ENCODE measurements at places on chromosomes 2 and 18. TPM values are rescaled to one million over a fixed set of nuclear protein-coding genes. Genes with fewer than 3 reads are reported as not detected.

DNA sequence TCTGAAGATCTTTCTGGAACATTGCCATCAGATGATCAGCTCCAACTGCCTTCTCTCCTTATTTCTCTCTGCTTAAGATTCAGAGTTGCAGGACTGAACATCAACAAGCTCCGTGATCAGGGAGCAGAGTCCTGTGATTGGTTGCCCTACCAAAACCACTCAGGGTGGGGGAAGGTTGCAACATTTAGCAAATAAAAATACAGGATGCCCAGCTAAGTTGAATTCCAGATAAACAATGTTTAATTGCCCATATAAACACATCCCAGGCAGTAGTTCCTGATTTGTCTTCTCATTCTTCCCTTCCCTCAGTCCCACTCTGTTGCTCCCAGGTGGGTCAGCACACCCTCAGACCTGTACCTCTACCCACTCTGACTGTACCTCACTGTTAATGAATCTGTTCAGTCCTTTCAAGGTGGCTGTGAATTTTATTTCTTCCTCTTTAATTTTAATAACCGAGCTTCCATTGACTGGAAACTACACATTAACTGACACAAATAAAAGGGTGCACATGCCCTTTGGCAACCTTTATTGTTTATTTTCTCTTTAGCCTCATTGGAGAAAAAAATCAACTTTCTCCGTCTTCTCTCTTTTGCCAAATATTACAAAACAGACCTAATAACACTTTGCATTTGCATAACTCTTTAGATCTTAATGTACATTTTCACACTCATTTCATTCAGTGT lies 167.1 kb upstream of the PKDCC start:
- no peak for DNase-seq

GRCh38 chr2:199631129-199631528 lies 173.4 kb upstream of the SATB2 start:
- DNase-seq = no peak

DNA sequence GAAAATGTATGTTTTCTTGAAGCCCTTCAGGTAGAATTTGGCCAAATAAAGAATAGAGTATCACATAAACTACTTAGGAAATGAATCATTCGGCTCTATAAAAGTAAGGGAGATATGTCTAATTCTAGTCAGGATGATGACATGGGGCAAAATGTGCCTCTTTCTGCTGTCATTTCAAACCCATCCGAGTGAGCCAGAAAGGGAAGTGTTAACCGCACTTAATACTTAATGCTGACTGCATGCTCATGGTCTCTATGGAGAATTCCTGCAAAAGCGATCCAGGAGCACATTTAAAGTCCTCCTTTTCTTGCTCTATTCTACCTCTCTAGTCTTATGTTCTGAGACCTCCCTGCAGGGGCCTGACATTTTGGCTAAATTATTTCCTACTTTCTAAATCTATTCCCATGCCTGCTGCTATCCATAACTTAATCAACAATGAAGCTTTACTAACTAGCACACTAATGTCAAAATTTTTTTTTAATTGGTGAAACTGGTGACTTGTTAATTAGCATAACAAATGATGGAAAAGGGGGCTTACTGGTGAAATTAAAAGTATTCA lies 127.4 kb downstream of the CDC42EP3 start:
- no peak for DNase-seq

DNA sequence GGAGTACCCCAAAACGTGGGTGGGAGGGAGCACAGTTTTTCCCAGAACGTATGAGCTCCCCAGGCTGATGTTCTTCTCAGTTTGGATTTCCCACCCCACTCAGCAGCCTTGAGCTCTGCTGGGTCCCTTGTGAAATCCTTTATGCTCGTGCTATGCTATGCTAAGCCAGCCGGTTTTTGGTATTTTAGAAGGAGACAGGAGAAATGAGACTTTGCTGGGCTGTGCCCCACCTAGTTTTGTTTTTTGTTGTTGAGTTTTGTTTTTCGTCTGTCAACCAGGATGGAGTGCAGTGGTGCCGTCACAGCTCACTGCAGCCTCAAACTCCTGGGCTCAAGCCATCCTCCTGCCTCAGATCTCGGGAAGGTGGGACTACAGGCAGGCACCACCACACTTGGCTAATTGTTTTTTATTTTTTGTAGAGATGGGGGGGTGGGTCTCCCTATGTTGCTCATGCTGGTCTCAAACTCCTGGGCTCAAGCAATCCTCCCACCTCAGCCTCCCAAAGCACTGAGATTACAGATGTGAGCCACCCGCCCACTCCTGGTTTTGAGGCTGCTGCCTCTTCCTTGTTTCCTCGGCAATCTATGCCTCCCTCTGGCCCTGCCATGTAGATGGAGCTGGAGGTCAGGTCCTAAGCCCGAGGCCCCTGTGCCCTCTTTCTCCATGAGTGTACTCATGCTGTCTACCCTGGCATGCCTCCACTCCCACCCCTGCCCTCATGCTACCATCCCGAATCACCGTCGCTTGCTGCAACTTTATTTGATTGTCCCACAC lies 17.5 kb upstream of the MGAT4A start:
- DNase-seq = no peak

GRCh38 chr18:64037812-64038414 lies 68.0 kb downstream of the SERPINB8 start:
- DNase-seq = peak; percentile 56

Gene AQP12A
- not detected for total RNA-seq

- DNase-seq = no peak
Measured at GRCh38 chr2:8230466-8230865, 451.4 kb upstream of the ID2 start.

- DNase-seq = no peak
Measured at GRCh38 chr2:174692256-174692919, 71.9 kb downstream of the CHRNA1 start.

DNA sequence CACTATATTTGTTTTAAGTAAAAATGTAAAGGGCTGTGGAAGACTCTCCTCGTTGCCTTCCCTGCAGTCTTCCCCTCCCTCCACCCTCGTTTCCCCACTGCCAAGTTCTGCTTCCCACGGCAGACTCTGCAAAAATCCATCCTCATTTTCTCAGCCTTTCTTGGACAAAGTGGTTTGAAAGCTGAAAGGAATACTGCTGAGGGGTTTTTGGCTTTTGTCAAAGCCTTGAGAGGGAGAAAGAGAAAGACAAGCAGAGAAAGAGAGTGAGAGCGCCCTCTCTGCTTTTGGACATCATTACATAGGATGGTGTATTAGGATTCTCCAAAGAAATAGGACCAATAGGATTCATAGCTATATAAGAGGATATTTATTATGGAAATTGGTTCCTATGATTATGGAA lies 455.9 kb upstream of the SOX11 start:
- DNase-seq = no peak

GRCh38 chr2:50491541-50492476 lies 540.1 kb downstream of the NRXN1 start:
- peak; percentile 23 for DNase-seq

- peak; percentile 43 for DNase-seq
Measured at GRCh38 chr18:3441290-3441689, 8.7 kb upstream of the TGIF1 start.

DNA sequence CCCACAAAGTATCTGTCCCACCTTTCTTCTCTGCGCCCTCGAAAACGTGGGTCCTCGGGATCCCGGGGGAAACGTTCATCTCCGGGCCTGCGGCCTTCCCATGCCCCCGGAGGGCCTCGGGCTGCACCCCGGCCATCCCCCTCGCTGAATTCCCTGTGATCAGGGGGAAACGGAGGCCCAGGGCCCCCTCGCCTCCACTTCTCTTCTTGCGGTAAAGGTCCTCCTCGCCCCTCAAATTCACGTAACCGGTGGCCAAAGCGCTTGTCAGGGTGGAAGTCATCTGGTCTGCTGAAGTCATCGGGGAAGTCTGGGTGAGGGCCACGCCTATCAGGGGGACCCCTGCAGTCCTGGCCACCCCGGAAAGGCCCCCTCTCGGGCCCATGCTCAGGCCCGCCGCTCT lies 12.3 kb downstream of the SFT2D3 start:
- no peak for DNase-seq

- no peak for DNase-seq
Measured at GRCh38 chr2:26897807-26898479, 50.0 kb downstream of the DPYSL5 start.

DNA sequence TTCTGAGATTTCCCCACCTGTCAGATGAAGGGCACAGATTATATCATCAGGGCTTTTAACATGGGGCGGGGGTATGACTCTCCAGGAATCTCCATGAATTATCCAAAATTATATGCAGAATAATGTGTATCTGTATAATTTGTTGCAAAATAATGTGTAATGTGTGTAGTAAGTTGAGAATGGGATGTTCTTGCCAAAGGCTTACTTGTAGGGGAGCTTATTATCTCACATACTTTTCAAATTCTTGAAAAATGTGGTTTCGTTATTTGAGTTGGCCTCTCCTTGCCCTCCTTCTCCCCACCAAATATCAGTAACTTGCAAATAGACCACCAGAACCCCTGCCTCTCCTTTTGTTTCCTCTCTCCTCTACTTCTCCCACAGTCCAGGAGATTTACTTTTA lies 35.6 kb downstream of the UBR3 start:
- no peak for DNase-seq

DNA sequence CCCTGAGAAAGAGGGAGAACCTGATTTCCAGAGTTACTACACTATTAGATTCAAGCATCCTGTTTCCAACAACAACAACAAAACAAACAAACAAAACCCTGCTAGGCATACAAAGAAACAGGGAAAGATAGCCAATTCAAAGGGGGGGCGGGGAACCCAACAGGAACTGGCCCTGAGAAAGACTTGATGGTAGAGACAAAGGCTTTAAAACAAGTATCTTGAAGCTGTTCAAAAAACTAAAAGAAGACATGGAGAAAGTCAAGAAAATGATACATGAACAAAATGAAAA lies 147.1 kb downstream of the THADA start:
- no peak for DNase-seq

Gene NBEAL1
- 22.0 TPM for total RNA-seq

DNA sequence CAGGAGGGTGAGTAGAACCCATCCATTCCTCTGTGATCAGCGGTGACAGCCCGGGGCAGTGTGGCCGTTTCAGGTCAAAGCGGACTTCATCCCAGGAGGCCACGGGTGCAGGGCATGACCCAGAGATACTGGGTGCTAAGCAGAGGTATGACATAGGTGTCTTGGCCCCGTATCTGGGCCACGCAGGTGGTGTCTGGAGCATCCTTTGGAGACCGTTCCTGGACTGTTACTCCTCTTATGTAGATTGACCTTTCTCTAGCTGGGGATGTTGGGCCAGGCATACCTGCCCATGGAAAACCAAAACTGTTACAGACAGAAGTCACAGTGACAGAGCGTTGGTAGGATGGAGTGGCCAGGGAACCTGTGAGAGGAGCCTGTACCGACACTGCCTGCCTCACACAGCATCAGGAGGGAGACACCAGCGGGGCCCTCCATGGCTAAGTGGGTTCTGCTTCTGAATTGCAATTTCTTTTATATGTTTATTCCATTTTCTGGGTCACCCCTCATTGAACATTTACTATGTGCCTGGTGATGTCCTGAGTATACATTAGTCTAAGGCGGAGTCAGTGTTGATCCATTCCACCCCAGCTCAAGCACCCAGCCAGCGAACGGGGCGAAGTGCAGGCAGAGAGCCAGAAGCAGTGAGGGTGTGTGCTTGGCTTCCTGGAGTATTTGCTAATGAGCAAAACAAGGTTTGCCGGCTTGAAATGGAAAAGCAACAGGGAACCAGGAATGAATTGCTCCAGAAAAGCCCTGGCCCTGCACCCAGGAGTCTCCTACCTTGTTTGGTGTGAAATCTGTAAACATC lies 141.7 kb downstream of the SH3RF3 start:
- DNase-seq = no peak

DNA sequence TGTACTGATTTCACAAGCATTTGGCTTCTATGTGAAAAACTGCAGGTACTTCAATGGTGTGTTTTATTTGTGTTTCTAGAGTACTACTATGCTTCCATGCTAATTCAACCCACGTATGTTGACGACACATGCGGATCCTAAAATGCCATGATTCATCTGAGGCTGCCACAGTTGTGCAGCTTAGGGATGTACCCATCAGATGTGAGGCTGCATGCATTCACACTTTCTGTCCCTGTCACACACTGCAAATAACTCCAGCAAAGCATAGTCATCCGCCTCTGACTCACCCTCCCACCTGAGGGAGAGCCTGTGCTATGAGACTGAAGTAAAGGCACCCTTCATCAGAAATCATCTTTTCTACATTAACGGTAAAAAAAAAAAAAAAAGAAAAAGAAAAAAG lies 22.1 kb upstream of the SERTAD2 start:
- no peak for DNase-seq

GRCh38 chr2:72956936-72957335 lies 39.6 kb downstream of the EMX1 start:
- DNase-seq = no peak

Gene FHOD3
- total RNA-seq = not detected

DNA sequence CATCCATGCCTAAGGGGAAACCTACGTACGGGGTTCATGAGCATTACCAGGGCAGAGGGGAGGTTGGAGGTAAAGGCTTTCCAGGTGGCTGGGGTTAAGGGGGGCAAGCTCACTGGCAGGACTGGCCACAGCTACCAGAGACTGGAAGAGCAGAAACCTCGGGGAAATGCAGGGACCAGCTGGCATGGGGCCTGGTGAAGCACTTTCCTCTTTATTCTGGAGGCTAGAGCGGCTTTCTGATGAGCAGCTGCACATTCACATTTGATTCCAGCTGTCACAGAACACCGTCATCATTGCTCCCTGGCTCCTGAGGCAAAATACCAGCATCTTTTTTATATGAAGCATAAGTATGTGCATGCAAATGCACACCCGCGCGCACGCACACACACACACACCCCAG lies 28.7 kb upstream of the LRRC30 start:
- DNase-seq = no peak

Gene PELI1
- total RNA-seq = 115 TPM

GRCh38 chr2:41414486-41415230 lies 633.2 kb upstream of the PKDCC start:
- peak; percentile 4 for DNase-seq

- DNase-seq = no peak
Measured at GRCh38 chr2:69483696-69484095, 46.5 kb upstream of the NFU1 start.

Gene SLC8A1
- total RNA-seq = 0.12 TPM

GRCh38 chr2:210667711-210668110 lies 111.3 kb downstream of the CPS1 start:
- DNase-seq = no peak

- DNase-seq = no peak
Measured at GRCh38 chr18:30775629-30776028, 266.9 kb downstream of the DSC3 start.

GRCh38 chr2:136236019-136236418 lies 118.1 kb upstream of the CXCR4 start:
- no peak for DNase-seq

DNA sequence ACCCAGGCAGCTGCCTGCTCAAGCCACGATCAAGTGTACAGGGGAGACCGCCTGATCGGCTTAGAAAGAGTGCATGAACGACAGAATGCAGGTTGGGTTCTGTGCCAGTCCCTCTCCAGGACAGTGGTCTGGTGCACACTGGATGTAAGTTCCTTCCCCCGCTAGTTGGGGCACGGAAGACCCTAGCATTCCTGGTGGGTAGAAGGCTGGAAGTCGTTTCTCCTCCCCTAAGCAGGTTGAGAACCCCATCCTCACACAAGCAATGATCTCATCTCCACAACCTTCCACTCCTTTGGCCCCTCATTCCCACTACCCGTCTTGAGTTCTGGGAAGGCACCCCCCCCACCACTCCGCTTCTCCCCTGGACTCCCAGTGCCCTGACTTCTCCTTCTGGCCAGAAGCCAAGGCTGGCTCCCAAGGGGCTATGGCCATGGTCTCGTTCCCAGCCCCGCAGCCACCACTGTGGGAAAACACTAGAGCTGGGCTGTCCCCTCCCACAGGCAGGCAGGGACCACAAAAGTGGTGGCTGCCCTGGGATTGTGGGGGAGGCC lies 1.4 kb upstream of the ANKRD39 start:
- no peak for DNase-seq
